ENCODE measurements at places on chromosomes 2 and 18.

- DNase-seq = no peak
Measured at GRCh38 chr18:2907550-2908135, 60.8 kb downstream of the EMILIN2 start.

GRCh38 chr18:9629709-9630108 lies 15.3 kb upstream of the PPP4R1 start:
- no peak for DNase-seq

GRCh38 chr2:239440511-239440959 lies 39.7 kb upstream of the HDAC4 start:
- DNase-seq = no peak

- no peak for DNase-seq
Measured at GRCh38 chr2:220682616-220683015, 889.5 kb downstream of the EPHA4 start.

DNA sequence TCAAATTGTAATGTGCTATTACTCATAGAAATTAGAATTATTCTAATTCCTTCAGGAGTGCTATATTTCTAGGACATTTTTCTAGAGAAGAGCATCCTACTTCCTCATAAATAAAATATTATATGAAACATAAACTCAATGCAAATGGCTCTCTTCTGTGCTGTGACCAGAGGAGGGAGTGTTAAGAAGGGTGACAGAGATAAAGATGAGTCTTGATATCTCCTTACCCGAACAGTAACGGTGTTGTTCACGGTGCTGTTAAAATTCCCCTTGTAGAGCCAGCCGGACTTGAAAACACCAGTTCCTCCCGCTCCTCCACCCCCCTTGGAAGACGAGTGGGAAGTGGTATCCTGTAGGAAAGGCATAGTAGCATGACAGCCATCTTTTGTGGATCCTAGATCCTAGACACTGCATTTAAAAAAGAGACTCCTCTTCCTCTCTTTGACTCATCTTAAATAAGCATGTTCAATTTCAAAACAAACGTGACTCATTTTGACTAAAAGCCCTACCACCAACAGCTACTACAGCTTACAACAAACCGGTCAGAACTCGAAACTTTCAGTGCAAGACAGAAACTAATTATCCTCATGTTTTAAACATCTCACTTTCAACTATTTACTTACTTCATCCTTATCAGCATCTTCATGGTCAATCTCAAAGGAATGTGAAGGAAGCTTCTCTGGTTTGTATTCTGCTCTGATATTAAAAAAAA lies 156.3 kb downstream of the DOCK10 start:
- DNase-seq = no peak

DNA sequence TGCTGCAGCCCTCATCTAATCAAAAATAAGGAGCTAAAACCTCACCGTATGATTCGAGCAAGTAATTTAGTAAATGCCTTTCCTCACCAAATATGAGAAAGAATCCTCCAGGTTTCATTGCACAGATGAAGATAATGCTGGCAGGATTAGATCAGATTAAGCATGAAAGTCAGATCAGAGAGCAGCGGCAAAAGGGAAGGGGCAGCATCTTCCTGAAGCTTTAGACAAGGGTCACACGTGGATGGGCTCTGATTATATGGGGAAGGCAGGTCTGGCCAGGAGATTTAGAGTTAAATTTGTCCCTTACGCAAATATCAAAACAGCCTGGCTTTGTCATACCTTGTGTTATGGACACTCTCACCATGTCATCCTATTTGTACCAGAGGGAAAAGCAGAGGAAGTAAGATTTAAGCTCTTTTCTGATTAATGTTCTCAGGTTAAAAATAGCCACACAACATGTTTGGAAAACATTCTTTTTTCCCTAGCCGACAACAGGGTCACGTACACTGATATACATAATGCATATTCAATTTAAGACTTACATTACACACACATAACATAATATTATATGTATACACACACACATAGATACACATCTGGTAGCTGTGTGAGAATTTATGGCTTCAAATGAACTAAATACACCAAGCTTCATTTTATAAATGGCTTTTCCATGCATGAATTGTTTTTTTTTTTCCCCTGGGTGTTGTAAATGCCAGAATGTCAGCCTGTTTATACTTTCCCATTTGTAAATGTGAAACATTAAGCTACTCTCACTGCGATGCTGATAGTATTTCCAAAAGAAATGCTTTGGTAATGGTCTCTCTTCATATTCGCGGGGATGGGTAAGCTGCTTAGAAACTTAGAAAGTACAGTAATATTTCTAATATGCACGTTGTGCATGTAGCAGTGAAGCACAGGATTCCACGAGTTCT lies 196.3 kb upstream of the SIX3 start:
- DNase-seq = no peak

- DNase-seq = no peak
Measured at GRCh38 chr2:42193722-42194187, 24.6 kb downstream of the EML4 start.

DNA sequence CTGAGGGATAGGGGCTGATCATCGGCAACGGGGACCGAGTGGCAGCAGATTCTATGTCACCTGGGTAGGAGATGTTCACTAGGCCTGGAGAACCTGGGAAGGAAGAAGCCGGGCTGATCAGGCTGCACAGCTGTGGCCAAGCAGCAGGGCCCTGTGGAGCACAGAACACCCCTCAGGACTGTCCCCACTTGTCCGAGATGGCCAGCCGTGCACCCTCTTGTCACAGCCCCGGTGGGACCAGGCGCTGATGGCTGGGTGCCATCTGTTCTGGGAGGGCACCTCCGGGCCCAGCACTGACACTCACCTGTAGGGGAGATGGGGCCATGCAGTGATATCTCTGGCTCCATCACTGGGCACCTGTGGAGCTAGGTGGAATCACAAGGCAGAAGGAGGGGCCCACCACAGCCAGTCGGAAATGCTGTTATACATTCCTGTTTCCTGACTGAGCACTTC lies 217.9 kb upstream of the RAB6C start:
- DNase-seq = no peak

DNA sequence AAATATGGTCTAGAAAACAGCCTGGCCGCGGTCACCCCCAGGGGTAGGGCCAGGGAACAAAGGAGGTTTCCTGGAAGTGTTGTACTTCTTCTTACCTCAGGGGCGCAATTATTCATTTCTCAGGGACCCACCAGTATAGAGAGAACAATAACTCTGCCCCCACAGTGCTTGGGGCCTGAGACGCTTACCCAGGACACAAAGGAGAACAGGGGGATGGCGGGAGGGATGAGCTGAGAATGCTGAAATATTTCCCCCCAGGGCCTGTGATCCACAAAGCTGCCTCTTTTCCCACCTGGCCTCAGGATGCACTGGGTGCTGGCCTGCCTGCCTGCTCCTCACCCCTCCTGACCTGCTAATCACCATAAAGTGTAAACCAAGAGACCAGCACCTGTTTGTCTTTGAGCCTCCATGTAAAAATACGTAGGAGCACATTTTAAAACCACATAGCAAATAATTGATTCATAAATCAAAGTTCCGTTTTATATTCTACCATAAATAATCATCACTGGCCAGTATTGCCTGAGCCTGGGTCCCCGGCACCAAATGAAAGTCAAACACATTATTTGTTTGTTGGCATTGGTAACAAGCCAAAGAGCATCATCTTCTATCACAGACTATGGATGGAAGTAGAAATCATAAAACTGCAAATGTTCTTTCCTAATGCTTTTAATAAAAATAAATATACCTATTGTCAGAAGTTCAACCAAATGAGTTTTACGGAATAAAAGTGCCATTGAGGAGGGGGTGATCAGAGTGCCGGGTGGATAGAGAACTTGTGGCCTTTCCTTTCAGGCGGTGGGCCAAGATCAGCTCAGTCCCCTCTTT lies 67.3 kb upstream of the RMDN2 start:
- no peak for DNase-seq

GRCh38 chr2:217440000-217440399 lies 562.8 kb downstream of the TNS1 start:
- DNase-seq = no peak

DNA sequence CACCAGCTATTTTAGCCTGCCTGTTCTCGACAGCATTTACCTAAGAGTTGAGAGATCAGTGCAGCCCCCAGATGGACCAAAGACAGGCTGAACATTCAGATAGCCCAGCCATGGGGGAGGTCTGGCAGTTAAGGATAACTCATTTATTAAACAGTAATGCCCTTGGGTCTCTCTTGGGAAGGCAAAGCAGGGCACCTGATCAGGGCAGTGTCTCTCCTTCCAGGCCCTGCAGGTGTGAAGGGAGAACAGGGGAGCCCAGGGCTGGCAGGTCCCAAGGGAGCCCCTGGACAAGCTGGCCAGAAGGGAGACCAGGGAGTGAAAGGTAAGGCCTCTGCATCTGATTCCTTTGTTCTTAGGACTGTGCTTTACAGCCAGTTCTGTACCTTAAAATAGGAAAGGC lies 49.6 kb downstream of the MARCO start:
- no peak for DNase-seq

DNA sequence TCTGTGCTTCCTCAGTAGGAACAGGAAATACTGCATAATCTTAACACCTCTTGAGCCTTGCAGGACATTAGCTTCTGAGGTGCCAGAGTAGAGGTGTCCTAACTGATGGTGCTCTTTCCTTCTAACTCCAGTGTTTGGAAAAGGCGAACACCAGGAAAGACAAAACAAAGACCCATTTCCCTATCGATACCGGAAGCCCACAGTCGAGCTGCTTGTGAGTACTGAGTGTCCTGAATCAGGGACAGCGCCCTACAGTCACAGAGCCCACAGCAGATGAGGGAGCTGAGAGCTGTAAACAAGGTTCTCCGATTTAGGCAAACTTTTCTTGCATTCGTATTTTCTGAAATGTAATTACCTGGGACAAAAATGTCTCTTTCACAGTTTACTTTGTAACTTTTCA lies 50.7 kb downstream of the SLC14A2 start:
- DNase-seq = no peak

DNA sequence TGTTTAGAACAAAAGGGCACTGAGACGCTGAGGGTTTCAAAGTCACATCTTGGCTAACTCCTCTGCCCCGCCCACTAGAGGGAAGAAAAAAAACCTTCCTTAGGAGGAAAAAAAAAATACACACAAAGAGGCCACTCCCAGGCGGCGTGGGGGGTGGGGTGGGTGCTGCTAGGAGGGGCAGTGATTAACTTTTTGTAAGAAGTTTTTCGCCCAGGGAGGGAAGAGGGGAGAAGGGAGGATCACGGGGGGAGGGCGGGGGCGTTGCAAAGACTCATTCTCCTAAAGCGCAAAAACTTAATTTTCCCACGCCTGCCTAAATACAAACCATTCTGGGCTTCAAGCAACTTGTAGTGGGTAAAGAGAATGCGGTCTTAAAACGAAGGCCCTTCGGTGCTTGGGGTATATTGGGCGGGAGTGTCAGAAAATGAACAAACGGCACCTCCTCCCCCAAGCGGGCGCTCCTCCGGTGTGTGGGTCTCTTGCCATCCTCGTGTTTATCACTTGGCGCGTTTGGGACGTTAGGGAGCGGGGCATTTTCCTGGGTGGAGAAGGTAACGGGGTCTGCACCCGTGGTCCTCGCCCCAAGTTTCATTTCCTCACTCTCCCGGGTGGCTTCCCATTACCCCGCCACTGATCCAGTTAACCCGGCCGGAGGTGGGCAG lies 1.7 kb downstream of the CXCR4 start:
- DNase-seq = peak; percentile 59

GRCh38 chr2:221467610-221468009 lies 104.5 kb downstream of the EPHA4 start:
- DNase-seq = no peak

GRCh38 chr2:166647935-166648334 lies 153.9 kb upstream of the SCN7A start:
- no peak for DNase-seq

DNA sequence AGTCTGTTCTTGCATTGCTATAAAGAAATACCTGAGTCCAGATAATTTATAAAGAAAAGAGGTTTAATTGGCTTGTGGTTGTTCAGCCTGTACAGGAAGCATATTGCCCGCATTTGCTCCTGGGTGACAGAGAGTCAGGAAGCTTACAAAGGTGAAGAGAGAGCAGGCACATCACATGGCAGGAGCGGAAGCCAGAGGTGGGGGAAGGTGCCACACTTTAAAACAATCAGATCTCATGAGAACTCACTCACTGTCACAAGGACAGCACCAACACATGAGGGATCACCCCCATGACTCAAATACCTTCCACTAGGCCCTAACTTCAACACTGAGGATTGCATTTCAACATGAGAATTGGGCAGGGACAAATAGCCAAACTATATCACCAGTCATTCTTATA lies 124.8 kb upstream of the COL5A2 start:
- peak; percentile 11 for DNase-seq

DNA sequence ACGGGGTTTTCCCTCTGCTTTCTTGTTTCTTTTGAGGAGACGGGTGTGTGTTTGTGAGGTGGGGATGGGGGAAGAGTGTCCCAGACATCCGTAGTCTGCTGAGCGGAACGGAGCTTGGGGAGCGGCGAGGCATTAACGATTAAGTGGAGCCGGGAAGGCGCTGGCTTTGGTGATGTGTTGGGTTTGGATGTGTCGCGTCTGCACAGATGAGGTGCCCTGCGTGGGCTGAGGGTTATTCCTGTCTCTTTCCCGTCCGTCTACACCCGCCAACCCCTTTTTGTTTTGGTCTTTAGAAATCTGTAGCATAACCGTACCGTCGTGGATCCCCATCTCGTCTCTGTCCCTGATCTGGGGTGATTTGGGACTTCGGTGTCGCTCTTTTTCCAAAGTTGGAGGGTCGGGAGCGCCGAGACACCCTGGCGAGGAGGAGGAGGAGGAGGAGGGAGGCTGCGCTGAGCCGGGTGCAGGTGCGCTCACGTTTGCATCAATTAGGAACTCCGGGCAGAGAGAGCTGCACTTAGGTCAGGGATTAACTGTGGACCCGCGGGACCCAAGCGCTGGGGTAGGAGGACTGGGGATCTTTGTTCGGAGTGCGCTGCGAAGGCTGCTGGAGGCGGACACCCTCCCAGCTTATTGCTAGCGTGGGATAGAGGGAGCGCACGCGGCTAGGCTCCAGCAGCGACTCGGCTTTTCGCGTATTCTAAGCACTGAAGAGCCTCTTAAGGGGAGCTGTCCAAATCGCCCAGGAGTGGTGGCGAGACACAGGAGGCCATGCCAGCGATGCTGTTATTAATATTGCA lies 720.3 kb downstream of the DPP10 start:
- DNase-seq = no peak

GRCh38 chr2:114631146-114631545 lies 188.7 kb downstream of the DPP10 start:
- no peak for DNase-seq

GRCh38 chr2:111624411-111625156 lies 259.4 kb downstream of the ANAPC1 start:
- no peak for DNase-seq

GRCh38 chr2:152162141-152162540 lies 13.4 kb downstream of the STAM2 start:
- no peak for DNase-seq

GRCh38 chr2:231646476-231646875 lies 53.8 kb downstream of the TEX44 start:
- DNase-seq = no peak
